ENCODE measurements at places on chromosomes 1 and 21. TPM values are rescaled to one million over a fixed set of nuclear protein-coding genes. Genes with fewer than 3 reads are reported as not detected.

Gene ANGPTL3
- total RNA-seq = 0.41 TPM

GRCh38 chr1:41795205-41795762, 123.4 kb downstream of the HIVEP3 start:
- H3K36me3 ChIP-seq = no peaks in the 10 kb centered on the region
- no peak overlapping the region for H3K27ac ChIP-seq
- no peaks in the 10 kb centered on the region for H3K27me3 ChIP-seq
- DNase-seq = no peak

DNA sequence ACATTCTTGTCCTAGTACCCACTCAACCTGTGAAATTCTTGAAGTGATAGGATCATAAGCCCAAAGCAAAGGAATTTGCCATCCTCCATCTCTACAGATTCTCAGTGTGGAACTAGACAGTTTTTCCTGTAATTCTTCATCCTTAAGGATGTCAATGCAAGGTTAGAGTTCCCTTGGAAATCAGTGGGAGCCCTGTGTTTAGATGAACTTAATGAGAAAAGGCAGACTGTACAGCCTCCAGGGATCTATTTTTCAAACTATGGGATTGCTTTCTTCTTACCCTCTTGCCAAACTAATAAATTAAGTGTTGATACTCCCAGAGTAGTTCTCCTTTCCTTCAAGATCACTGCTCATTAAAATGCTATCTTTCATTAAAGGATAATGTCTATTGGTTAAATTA, 78.1 kb upstream of the OLFM3 start:
- H3K27me3 ChIP-seq = no peaks in the 10 kb centered on the region
- H3K4me3 ChIP-seq = no peak overlapping the region
- no peaks in the 10 kb centered on the region for H3K36me3 ChIP-seq

DNA sequence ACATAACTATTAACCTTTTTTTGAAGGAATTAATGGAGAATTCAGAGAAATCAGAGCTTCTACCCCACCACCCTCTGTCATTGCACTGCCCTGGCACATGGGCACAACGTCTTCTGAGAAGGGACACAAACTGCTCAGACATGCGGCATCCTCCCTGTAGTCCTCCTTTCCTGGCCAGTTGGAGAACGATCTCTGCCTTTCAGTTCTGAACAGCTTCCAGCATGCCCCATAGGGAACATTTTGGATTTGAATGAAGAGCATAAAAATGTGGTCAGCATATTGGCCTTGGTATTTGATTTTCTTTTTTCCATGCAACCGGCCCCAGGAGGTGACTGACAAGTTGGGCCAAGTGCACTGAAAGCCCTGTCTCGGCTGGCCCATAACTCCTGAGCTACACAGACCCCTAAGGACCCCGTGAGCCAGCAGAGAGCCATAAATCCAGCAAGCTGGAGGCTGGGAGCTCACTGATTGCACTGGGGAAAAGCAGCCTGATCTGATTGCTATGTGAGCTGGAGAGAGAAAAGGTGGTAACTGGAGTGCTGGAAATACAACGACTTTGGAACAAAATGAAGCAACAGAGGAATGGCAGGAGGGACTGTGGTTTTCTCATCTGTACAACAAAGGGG, 10.9 kb upstream of the BLACAT1 start:
- H3K27ac ChIP-seq = no peak overlapping the region
- no peaks in the 10 kb centered on the region for H3K27me3 ChIP-seq
- H3K4me1 ChIP-seq = no peaks in the 10 kb centered on the region
- peak; percentile 69 for DNase-seq

DNA sequence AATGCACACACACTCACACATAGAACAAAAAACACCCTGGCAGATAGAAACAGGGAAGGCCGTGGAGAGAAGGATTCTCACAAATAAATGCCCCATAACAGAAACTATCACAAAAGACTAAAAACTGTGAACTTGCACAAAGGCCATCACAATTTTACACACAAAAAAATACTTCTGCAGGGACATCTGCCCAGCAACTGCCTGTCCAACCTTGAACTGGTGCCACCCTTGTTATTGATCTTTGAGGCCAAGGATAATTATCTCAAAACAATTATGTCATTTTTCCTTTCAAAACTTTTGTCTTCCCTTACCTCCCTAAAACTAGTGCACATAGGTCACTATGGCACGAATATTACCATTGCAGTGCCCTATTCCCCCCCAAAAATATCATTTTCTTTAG, 143.8 kb upstream of the KCTD3 start:
- H3K27ac ChIP-seq = no peak overlapping the region
- H3K27me3 ChIP-seq = no peaks in the 10 kb centered on the region
- H3K4me1 ChIP-seq = no peaks in the 10 kb centered on the region
- no peak for DNase-seq
- no peak overlapping the region for H3K4me3 ChIP-seq

DNA sequence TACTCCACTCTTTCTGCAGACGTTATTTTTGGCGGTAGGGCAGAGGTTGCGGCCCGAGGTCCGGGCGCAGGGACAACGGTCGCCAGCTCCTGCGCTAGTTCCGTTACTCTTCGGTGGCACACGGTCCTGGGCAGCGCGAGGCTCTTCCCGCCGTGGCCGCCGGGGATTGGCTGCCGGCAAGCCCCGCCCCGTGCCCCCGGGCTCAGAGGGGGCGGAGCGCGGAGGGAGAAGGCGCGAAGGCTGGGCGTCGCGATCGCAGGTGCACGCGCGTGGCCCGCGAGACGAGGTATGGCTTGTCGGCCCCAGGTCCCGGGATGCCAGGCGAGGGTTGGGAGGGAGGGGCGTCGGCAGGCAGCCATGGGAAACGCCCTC, 518 bp upstream of the SHE start:
- no peaks in the 10 kb centered on the region for H3K4me1 ChIP-seq
- no peaks in the 10 kb centered on the region for H3K36me3 ChIP-seq
- H3K27ac ChIP-seq = no peak overlapping the region
- no peak for DNase-seq
